ENCODE measurements at places on chromosomes 1 and 21.
A peak's percentile ranks its signal among the peaks of the same experiment; 100 is the strongest.

DNA sequence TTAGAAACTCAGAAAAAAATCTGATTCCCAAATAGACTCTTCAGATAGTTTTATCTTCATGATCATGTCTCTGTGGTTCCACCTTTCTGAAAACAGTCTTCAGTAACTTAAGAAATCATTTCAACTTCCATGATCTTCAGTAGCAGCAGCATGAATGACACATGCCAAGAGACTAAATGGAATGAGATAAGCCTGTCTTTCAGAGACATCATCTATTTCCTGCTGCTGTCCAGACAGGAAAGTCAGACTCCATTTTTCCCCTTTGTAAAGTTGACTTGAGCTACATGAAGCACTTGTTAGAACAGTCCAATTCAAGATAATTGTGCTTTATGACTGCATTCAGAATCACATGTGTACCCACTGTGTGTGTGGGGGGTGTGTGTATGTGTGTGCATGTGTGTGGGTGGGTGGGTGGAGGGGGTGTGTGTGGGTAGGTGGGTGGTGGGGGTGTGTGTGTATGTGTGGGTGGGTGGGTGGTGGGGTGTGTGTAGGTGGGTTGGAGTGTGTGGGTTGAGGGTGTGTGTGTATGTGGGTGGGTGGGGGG is 58.8 kb downstream of the CLIC4 start:
- DNase-seq: no peak

DNA sequence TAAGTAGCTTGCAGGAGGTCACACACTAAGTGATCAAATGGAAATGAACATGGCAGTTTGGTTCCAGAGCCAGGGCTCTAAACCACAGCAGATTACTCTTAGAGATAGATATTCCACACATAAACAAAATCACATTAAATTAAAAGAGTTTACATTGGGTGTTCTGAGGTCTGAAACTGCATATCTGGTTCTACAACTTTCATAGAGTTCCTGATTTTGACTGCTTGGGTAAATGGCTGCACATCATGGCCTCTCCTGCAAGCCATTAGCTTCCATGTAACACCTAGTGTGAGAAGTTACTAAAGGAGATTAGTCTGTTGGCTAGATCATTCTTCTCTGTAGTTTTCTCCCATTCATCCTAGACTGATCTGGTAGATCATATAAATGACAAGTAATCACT is 12.8 kb upstream of the XCL2 start:
- no peak for DNase-seq

DNA sequence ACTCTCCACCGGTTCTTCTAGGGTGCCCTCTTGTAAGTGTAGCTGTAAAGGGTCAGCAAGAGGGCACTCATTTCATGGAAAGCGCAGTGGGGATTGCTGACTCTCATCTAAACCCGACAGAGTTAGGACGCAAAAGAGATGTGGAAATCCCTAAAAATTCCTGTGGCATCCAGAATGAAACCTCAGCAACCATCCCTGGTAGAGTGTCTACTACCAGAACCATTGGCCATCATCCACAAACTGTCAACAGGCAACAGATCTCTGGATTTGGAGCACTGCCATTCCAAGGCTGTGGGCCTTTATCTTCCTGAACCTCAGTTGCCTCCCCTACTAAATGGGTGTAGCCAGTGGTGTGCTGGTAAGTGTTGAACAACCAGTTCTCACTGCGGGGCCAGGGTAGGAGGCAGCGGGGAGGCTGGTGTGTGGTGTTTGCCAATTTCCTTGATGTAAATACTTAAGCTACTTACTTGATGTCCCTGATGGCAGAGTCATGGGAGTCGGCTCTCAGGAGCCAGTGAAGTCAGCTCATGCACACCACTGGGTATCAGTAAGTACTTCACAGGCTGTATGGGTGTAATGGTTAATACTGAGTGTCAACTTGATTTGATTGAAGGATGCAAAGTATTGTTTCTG is 195.8 kb downstream of the KAZN start:
- DNase-seq: no peak

DNA sequence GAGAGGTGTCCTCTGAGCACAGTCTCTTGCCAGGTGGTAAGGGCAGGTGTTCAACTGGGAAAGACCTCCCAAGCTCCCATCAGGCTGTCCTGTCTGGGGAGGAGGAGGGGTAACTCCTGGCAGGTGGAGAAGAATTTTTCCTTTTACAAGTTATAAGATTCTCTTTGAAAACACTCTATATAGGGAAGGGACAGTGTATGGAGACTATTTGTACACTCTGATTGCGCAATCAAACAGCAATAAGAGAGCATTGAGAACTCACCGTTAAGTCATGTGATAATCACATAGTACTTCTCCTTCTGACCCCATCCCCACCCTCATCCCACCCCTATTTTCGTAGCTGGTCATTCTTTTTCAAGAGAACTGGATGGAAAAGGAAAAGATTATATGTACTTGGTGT is 179.3 kb upstream of the ZNF644 start:
- no peak for DNase-seq

GRCh38 chr1:153384958-153385580 is 5.8 kb downstream of the S100A8 start:
- no peak for DNase-seq

- DNase-seq: peak; percentile 65
These were observed 8.6 kb downstream of the SEMA6C start for GRCh38 chr1:151137789-151138188.

DNA sequence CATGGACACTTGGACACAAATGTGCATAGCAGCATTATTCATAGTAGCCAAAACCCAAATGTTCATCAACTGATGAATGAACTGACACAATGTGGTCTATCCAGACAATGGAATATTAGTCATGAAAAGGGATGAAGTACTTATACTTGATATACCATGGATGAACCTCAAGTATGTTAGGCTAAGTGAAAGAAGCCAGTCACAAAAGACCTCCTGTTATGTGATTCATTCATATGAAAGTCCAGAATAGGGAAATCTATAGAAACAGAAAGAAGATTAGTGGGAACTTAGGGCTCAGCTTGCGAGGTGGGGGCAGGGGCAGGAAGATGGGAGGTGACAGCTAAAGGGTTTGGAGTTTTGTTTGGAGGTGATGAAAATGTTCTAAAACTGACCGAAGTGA is 7.4 kb downstream of the KCNE1 start:
- DNase-seq: no peak

- no peak for DNase-seq
These were observed 7.1 kb downstream of the SLC37A1 start for GRCh38 chr21:42520628-42521253.

GRCh38 chr1:169707912-169708604 is 3.4 kb downstream of the SELL start:
- DNase-seq: no peak

DNA sequence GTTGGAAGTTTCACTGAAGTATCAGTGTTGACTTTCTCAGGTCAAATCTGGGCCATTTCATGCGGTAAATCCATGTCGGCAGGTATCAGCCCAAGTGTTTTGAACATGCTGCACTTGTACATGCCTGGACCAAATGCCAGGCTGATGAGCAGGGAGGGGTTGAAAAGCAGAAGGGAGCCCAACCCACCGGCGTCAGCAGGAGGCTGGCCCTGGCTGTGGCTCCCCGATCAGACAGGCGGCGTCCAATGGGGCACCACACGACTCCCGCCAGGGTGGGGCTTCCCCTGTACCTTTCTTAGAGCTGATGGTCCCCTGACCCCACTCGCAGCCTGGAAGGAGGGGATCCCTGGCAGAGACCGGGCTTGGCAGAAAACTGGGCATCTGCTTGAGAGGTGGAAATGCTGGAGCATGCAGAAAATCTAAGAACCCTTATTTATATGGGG is 540.0 kb downstream of the KIF26B start:
- DNase-seq: no peak

- DNase-seq: no peak
These were observed 151.9 kb downstream of the DMRTA2 start for GRCh38 chr1:50271337-50271736.
